ENCODE measurements at places on chromosomes 12 and 14.

DNA sequence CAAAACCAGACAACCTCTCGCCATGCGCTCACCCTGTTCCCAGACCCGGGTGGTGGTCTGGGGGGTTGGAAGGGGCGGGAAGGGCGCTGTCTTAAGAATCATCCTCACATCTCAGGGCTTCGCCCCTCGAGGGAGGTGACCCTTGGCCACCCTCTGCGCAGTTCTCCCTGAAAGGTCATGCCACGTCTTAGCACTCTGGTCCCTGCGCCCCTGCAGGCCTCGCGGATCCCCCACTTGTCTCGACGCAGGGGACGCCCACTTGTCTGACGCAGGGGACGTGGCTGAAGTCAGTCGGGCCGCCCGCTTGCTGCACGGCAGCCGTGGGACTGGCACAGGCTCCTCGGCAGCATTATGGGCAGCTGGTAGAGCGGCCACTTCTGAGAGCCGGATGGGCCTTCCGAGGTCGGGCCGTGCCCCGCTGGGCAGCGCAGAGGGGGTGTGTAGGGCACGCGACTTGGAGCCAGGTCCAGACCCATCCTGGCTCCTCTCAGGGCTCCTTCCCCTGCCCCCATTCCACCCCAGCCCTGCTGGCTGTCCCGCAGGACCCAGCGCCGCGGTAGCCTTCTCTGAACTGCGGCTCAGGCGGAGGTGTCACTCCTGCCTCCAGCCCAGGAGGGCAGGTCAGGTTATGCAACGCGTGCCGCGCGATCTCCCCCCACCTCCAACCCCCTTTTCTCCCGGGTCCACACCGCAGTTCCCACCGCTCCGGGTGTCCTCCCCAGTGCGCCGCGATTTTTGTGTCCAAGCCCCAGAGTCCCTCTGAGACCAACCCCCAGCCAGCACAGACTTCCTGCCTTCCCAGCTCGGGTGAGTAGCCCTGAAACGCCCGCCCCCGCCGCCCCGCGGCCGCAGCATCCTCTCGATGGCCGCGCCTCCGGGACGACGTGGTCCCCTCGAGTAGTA is 40.9 kb upstream of the CAPRIN2 start:
- H3K27me3 ChIP-seq: no peaks in the 10 kb centered on the region
- H3K27ac ChIP-seq: no peak overlapping the region
- H3K4me1 ChIP-seq: no peaks in the 10 kb centered on the region
- peaks cover 2% of the 10 kb centered on the region for H3K36me3 ChIP-seq

DNA sequence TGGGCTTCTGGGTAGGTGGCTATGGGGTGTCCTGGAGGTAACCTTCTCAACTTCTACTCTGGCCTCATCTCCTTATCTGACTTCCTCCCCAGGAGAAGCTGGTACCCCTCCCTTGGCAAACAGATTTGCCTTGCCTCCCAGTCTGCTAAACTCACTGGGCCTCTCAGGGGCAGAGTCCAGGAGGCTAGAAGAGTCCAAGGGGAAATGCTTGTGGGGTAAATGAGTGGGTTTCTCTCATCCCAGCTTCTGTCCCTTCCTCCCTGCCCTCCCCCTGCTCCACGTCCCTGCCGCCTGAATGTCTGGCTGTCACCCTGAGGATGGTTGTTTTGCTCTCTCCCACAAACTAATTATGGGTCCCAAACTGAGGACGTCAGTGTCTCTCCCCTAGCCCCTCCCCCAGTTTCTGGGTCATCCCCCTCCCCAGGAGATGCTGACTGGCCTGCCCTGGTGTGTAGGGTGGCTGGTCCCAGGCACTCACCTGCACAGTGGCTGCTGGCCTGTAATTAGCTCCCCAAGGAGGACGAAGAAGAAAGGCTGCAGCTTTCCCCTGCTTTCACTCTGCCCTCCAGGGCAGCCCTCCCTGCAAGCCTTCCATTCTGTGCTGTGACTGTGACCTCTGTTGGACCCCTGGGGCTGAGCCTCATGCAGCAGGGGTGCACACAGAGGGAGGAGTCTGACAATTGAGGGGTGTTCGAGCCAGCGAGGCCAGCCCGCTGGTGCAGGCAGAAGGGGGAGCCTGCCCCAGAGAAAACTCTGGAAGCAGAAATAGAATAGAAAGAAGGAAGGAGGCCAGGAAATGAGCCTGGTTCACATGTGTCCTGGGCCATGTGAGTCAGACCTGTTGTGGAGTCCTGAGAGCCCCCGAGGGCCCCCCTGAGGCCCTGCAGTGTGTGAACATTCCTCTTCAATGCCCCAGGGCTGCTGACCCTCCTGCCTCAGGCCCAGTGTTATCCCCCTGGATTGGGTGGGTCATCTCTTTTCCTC is at the start of gene LRP1-AS:
TSS of gene LRP1-AS (minus strand) at position 659 of the 984 bp plus-strand sequence.
- H3K4me1 ChIP-seq: peaks cover 26% of the 10 kb centered on the region
- no peaks in the 10 kb centered on the region for H3K27me3 ChIP-seq
- H3K27ac ChIP-seq: peak within 1 kb of the TSS; percentile 57
- peak; percentile 72 for DNase-seq

DNA sequence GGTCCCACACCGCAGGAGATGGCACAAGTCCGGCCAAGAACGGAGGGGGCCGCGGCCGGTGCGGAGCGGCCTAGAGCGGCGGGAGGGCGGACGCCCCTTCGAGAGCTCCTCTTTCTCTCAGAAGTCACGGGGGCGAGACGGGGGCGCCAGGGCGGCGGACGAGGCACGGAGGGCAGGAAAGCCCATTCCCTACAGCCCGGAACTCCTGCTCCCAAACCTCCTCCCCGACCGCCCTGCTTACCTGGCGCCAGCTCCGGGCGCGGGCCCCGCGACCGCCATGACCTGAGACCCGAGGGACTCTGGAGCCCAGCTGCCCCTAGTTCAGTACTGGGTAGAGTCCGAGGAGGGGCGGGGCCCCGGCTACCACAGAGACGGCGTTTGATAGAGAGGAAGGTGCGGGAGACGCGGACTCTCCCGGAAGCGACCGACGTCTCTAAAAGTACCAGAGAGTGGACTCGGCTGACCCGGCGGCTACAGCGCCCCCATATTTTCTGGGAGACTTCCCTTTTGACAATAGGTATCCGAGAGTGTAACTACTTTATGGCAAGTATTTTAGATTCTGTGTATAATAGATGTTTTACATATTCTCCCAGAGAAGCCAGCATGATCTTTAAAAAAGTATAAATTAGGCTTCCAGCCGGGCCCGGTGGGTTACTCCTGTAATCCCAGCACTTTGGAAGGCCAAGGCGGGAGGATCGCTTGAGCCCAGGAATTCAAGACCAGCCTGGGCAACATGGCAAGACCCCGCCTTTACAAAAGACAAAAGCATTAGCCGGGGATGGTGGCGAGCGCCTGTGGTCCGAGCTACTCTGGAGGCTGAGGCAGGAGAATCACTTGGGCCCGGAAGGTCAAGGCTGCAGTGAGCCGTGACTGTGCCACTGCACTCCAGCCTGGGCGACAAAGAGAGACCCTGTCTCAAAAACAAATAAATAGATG is at the start of gene ABCD4:
TSS of gene ABCD4 (minus strand) at position 301 of the 936 bp plus-strand sequence. CDS start at position 279, 22 bp downstream.
- H3K27ac ChIP-seq: peak within 1 kb of the TSS; percentile 80
- DNase-seq: peak; percentile 99
- H3K4me3 ChIP-seq: peak within 1 kb of the TSS; percentile 100
- H3K4me1 ChIP-seq: no peaks in the 10 kb centered on the region

DNA sequence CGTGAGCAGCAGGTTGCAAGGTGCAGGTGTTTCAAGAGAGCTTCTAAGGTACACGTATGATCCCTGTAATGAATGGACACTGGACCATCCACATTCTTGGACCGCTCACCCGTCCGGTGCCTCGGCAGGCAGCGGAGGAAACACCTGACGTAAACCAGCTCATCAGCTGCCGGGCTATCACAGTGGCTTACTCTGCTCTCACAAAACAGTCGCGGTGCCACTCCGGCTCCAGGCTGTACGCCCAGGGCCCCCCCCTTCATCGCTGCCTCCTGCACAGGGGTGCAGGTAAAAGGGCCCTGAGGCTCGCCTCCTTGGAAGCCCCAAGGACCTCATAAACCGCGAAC is 436 bp downstream of the VPS33A start:
- H3K4me3 ChIP-seq: peak overlapping the region; percentile 87
- peaks cover 23% of the 10 kb centered on the region for H3K36me3 ChIP-seq
- no peaks in the 10 kb centered on the region for H3K4me1 ChIP-seq
- no peak for DNase-seq
- H3K27ac ChIP-seq: peak overlapping the region; percentile 65
- no peaks in the 10 kb centered on the region for H3K27me3 ChIP-seq

DNA sequence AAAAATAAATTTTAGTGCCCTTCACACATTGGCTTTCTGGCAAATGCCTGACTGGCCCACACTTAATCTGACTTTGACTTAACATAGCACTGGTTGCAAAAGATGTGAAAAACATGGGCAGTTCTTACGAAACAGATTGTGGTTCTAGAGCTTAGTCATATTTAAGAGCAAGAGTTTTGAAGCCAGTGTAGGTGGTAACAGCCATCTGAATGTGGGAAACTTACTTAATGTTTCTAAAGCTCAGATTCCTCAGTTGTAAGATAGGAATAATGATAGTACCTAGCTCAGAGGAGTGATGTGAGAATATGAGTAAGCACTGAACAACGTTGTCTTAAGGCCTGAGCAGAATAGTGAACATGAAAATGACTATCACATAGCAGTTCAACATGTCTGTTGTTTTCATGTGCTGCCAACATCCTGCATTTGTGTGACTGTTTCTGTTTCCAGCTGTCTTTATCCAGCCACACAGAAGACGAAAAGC is 262.7 kb downstream of the SYT1 start:
- no peak overlapping the region for H3K27ac ChIP-seq
- no peak overlapping the region for H3K4me3 ChIP-seq
- DNase-seq: no peak
- H3K27me3 ChIP-seq: no peaks in the 10 kb centered on the region
